ENCODE measurements at places on chromosomes 6 and 20.

GRCh38 chr6:45552536-45552935 is 174.8 kb upstream of the SUPT3H start:
- DNase-seq: no peak

DNA sequence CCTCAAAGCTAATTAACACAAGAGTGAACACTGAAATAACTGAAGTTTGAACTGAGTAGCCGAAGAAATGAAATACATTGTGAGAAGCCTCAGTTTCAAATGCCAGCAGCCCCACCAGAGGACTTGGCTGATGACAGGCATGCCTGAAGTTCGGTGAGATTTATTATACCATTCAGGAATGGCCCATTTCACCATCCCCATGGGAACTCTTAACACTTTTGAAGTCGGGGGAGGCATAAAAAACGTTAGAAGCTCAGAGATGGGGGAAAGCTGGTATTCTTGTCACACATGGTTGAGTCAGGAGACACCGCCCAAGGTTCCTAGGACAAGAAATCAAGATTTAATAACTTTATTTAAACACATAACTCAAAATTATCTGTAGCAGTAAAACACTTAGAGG is 17.6 kb upstream of the SLC22A3 start:
- DNase-seq: no peak

DNA sequence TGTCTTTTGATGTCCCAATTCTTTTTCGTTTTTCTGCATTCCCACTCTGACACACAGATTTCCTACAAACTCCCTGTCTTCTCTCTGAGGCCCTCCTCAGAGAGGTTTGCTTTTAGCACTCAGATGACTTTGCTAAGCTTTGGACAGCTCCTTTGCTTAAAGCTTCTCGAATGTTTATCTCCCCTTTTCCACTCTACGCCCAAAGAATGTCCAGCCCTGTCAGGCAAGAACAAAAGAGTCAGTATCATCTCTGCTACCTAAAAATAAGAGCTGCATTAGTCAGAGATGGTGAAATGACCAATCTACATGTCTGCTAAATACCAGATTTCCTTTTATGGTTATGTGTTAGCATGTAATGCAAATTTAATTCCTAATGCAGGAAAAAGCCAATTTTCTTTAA is 56.8 kb downstream of the PREP start:
- no peak for DNase-seq

- DNase-seq: no peak
Observed at GRCh38 chr20:39298571-39299506, 336.7 kb downstream of the DHX35 start.

GRCh38 chr20:62922451-62922921 is 3.8 kb downstream of the DIDO1 start:
- no peak for DNase-seq

DNA sequence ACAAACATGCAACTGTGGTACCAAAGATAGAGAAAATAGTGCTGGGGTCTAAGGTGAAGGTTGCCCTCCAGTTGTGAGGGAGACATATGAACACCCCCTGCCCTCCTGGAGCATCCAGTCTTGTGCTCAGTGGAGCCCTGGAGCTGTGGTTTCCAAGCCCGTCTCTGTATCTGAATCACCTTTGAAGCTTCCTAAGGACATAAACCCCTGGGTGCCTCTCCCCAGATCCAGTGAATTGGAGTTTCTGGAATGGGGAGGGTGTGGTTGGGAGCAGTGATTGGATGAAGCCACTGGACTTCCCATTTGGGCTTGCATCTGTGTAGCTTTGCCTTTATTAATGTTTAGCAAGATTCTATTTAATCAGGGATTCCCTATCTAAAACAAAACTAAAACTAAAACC is 22.4 kb upstream of the E2F3 start:
- no peak for DNase-seq

- no peak for DNase-seq
Observed at GRCh38 chr20:20343932-20344331, 24.0 kb upstream of the INSM1 start.

DNA sequence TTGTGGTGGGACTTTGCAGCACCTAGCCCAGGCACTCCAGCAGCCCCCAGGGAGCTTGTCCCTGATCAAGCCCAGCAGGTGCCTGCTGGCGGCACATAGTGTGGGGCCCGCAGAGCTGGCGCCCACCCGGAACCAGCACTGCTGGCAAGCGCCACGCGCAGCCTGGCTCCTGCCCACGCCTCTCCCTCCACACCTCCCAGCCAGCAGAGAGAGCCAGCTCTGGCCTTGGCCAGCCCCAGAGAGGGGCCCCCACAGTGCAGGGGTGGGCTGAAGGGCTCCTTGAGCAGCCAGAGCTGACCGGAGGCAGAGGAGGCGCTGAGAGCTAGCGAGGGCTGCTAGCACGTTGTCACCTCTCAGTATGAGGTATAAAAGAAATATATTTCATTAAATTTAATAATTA is 716.5 kb upstream of the MAP3K7 start:
- DNase-seq: no peak

- no peak for DNase-seq
Observed at GRCh38 chr20:22523499-22524392, 60.6 kb downstream of the FOXA2 start.

GRCh38 chr6:99573980-99574617 is 5.6 kb upstream of the CCNC start:
- DNase-seq: no peak

DNA sequence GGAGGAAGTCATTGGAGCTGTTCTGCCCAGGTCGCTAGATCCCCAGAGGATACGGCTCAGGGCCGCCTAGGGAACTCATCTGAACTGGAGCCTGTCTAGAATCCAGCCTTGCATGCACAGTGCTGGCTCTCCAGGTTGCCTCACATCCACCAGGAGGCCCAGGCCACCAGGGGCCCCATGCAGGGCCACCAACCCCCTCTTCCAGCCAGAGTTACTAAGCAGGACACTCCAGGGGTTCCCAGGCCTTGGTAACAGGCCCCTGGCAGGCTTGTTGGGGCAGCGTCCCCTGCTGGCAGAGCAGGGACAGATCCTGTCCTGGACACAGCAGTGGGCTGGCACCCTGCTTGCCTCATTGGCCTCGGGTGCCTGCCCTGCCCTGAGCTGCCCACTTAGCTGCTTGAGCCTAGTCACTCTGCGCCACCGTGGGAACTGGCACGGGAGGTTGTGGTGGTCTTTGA is 35.3 kb downstream of the EFCAB8 start:
- no peak for DNase-seq

DNA sequence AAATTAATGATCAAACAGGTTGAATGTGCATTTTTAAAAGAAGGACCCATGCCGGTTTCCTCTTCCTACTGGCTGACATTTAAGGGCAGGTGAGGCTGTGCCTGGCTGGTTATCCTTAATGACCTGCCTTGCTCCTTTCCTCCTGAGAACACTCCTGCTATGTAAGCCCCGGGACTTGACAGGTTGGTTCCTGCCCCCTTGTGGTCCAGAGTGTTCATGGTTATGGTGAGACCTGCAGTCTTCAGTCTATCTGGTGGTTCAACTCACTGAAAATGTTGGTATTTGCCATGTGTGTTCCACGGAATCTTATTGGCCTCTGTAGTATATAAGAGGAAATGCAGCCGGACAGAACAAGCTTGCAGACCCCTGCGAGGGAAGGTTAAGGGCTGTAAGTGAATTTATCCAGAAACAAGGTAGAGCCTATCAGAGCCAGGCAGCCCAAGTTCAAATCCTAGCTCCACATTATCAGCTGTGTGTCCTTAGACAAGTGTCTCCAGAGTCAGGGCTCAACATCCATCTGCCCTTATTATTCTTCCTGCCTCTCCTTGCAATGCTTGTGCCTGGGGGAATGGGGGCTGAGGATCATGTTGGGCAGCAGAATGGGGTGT is 5.2 kb upstream of the BPIFA3 start:
- DNase-seq: no peak

- no peak for DNase-seq
Observed at GRCh38 chr20:4913147-4913546, 88.2 kb downstream of the SLC23A2 start.

GRCh38 chr6:31943742-31944141 is 2.2 kb upstream of the CFB start:
- no peak for DNase-seq

DNA sequence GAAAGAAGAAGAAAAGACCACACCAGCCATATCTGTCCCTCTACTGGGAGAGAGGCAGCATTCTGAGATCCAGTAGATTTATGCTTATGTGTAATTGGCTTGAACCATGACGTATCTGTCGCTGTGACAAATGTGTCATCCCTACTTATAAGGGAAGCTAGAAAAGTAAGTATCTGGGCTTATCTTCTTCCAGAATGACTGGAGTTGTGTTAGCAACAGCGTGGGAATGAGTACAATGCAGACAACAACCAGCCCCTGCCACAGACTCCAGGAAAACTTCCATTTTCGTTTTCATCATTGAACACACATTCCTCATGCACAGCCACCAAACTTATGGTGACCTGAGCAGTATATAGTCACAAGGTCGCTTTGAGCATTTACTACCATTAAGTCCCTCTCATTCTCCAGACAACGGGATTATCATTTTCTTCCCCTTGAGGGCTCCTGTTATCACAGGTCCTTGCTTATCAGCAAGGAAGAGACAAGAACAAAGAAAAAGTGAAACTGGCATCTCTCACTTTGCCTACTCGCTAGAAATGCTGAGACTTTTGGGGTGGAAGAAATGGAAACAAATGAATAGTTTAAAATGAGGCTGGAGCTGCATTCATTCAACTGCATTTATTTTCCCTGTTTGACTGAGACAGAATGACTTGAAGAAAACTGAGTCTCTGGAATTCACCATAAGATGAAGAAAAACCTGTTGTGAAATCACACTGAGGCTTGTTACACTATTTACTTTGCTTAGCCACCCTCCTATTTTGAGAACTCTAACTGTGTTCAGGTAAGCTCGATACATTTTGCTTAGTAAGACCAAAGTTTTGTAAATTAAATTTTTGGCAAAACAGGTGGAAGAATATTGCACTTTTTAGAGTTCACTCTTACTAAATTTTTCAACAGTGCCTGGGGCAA is 149.3 kb upstream of the FOXQ1 start:
- no peak for DNase-seq

GRCh38 chr20:61297986-61298385 is 45.9 kb downstream of the CDH4 start:
- DNase-seq: no peak

DNA sequence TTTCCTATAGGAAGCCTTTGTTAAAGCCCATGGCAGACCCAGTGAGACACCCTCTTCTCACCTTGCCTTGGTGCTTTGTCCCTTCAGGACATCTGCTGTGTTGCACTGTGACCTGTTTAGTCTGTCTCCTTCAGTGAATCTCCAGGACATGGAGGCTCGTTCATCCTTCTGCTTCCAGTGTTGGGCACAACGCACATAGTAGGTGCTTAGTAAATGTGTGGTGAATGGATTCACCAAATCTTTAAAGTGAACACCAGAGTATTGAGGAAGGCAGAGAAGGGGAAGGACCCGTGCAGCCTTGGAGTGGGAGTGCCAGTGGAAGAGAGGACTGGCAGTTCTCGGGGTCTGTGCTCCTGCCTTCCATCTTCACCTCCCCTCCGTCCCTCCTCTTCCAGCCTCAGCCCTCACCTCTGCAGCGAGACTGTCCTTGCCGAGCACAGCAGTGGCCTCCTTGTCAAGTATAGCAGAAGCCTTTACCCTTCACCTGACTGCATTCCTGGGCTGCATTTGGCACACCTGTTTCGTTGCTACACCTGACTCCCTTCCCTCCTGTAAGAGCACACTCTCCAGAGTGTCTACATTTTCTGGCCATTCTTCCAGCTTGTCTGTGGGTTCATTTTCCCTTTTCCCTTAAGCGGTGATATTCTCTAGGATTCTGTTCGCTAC is 49.2 kb downstream of the ARID1B start:
- no peak for DNase-seq

GRCh38 chr6:96899019-96899418 is 1.3 kb upstream of the NDUFAF4 start:
- DNase-seq: no peak

- DNase-seq: no peak
Observed at GRCh38 chr6:81940451-81940985, 188.0 kb upstream of the TENT5A start.

DNA sequence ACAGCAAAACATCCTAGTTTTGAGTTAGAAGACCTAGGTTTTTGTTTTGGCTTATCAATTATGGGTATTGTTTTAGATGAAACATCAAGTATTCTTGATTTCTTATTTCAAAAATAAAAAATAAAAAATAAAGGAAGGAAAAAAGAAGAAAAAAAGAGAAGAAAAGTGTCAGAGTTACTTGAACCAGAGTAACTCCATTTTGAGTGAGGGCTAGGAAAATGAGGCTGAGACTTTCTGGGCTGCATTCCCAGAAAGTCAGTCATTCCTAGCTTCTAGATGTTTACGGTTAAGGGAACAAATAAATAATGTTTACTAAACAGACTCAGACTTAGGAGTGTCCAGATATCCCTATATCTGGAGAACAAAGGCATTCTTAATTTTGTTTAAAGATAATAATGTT is 45.3 kb upstream of the HFE start:
- DNase-seq: no peak

- no peak for DNase-seq
Observed at GRCh38 chr6:44072452-44072958, 54.7 kb downstream of the MRPL14 start.

DNA sequence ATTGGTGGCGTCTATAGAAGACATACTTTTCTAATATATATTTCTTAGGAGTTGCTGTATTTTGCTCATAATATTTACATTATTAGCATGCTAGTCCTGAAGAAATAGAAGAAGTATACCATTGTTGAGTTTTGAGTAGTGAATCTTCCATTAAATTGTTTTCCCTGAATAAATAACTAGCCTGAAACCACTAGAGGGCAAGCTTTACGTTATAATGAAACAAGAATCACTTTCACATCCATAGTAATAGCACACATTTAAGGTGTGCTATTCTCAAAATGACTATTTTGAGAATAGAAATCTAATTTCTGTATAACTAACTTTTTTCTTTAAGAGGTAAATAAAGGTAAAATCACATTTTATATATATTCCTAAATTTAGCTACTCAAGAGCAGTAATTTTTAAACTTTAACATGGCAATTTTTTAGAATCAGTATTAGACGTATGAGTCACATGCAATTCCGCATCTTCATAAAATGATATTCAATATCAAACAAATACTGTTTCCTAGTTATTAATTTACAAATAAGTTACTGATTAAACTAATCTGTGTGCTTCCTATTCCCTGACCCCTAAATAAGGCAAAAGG is 213.2 kb upstream of the MANEA start:
- DNase-seq: no peak

DNA sequence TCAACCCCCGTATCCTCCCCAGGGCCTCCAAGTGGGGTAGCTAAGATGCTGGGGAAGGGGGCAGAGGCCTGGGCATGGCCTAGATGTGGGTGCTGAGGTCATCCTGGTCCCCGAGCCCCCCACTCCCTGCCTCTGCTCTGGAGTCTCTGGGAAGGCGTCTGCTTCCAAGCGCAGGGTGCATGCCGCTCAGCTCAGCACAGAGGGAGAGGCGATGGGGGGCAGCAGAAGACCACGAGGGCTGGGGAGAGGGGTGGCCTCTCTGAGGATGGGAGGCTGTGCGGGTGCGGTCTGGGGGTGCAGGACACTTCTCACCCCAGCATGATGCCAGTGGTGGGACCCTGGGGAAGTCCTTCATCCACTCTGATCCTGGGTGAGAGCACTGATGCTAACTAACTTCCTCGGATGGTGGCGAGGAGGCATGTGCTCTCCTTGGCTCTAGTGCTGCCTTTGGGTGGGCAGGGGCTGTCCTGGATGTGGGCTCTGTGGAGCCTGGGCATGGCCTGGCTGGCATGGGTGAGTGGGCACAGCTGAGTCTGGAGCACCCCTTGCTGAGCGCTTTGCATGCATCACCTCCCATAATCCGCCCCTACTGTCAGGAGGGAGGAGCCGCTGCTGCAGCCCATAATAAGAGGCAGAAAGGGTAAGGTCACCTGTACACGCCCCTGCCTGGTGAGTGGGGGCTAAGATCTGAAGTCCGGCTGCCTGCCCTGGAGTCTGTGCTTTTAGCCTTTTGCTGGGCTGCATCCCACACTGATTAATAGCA is 34.7 kb downstream of the EFCAB8 start:
- no peak for DNase-seq
